ENCODE measurements at places on chromosomes 7 and 10.
A peak's percentile ranks its signal among the peaks of the same experiment; 100 is the strongest.

GRCh38 chr7:75756206-75756990, 15.6 kb downstream of the CCL26 start:
- DNase-seq: no peak

DNA sequence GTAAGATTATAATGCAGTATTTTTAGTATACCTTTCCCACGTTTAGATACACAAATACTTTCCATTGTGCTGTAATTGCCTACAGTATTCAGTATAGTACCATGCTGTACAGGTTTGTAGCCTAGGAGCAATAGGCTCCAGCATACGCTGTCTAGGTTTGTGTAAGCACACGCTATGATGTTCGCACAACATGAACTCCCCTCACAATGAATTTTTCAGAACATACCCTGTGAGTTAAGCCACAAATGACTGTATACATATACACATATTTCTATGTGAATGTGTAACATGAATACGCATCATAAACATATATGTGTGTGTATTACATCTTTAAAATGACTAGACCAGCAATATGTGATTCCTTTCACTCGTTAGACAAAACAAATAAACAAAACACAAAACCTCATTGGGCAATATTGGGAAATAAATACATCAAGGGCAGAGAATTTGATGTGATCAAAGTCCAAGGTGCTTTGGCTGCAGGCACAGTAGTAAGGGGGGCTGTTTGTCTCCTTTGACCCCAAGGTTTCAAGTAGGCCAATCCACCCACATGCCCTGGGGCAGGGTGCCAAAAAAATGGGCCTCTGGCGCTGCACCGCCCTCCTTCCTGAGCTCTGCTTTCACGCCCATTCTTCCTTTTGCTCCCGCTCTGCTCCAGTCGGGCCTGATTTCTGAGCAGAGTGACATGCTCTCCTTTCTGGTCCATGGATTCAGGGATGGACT, 33.9 kb downstream of the CHN2 start:
- DNase-seq: no peak

DNA sequence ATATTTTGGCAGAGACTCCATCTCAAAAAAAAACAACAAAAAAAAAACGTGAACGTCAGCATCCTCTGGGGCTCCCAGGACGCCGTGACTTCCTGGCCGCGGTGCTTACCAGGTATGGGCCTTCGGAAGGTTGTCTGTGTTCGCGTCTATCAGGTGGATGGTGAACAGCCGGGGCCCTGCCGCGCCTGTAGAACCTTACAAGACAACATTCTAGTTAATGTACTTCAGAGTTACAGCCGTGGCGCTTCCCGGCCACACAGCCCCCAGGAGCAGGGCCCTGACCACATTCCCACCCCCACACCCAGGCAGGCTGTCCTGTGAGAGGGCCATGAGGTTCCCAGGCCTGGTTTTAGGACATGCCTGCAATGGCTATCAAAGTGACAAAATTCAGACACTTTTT, 111.0 kb downstream of the SMURF1 start:
- no peak for DNase-seq

DNA sequence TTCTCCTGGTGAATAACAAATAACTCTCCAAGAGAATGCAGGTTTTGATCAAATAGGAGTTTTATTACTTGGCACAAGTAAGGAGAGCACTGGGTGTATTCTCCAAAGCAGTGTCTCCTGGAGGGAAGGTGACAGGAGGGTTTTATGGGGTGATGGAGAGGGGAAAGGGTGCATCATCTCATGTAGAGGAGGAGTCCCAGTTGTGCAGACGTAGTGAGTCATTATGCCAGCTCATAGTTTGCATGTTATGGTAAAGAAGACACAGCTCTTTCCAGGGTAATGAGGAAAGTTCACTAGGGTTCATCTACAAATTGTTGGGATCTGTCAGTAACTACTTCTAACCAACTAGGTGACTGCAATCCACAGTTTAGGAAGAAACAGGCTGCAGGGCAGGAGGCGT, 347.9 kb upstream of the MEOX2 start:
- DNase-seq: no peak

DNA sequence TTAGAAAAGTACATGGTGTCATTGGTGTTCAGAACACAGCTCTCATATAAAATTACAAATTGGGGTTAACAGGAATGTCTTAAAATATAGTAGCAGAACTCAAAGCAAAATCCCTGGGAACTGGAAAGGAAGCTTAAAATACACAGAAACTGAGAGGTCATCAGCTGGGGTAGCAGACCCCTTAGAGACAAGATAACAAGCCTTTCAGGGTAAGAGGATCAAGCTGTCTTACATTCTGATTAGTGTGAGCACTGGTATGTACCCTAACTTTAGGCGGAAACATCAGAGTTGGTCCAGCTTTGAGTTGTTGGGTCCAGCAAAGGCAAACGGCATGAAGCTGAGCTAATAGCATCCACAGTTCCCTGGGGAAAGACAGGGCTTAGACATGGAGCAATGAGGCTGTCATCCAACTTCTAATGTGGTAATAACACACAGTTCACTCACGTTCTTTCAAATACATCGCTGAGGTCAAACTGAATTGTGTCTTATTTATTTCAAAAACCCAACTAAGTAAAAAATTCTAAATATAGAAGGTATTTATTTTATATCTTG, 32.6 kb downstream of the ARHGAP21 start:
- no peak for DNase-seq

GRCh38 chr7:30468791-30469190, 9.8 kb downstream of the NOD1 start:
- DNase-seq: no peak

- DNase-seq: no peak
These were observed 37.2 kb downstream of the NKX6-2 start for GRCh38 chr10:132748545-132749370.

DNA sequence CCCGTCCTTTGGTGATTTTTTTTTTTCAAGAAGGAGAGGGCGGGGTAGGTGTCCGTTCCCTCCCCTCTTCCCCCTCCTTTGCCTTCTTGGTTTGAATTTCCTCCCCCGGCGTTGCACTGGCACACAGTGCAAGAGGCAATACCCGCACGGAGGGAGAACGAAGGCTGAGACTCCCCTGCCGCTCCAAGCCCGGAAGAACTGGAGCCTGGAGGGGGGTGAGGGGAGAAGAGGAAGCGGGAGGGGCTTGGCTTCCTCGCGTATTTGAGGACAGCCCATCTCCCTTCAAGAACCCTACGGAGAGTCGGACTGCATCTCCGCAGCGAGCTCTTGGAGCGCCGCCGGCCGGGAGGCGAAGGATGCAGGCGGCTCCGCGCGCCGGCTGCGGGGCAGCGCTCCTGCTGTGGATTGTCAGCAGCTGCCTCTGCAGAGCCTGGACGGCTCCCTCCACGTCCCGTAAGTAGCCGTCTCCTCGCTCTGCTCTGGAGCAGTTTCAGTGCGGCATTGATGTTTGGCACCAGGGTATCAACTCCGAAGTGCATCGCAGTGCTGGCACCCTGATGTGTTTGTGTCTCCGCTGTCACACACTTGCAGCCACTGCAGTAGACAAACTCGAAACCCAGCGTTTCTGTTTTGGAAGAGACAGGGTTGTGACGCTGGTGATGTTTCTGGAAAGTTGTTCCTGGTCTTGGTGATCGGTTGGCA, at the start of gene CNTNAP2:
Gene CNTNAP2 (plus strand): TSS at position 281 of the 702 bp plus-strand sequence. CDS start 76 bp downstream, at position 357.
- DNase-seq: no peak

GRCh38 chr10:76242956-76243355, 811.5 kb downstream of the LRMDA start:
- DNase-seq: no peak

DNA sequence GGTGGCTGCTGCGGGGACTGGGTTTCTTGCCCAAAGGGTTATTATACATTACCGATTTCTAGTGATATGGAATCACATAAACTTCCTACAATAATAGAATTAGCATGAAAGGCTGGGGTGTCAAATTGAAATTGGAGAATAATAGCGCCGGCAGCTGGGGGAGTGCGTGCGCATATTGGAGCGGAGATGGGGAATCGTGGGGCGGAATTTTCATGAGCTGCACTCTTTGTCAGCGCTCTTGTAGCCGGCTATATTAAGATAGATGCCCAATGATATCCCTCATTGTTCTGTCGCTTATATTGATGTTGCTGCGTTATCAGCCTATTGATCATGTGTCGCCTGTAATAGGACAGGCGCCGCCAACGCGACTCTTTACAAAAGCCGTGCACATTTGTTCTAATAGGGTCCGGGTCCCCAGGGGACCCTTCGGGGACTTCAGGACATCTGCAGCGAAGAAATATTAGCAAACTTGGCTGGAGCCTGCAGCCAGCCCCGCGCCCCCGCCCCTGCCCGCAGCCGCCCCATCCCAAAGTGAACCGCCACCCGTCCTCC, 5.1 kb downstream of the UNCX start:
- no peak for DNase-seq

DNA sequence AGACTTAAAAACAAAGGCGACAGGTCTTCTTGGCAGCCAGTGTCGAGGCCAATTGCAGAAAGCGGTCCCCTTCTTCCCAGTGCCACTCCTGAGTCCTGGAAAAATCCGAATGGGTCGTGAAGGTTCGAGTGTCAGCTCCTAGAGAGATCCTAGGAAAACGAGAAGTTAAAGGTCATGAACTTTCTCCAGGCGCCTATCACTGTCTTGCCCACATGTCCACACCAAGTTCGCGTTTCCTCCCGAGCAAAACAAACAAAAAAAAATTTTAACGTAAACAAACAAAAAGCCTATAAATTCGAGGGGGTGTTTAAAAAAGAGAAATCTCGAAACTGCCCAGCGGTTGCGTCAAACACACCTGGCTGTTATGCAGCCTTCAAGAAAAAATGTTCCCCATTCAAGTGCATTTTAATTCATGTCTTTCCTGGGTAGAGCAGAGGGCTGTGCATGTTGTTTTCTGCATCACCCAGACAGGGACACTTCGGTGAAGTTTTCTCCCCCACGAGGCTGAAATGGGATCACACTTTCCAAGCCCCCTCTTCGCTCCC, 1.5 kb downstream of the ARHGAP21 start:
- no peak for DNase-seq

- no peak for DNase-seq
These were observed 698.9 kb downstream of the INHBA start for GRCh38 chr7:41003977-41004376.

DNA sequence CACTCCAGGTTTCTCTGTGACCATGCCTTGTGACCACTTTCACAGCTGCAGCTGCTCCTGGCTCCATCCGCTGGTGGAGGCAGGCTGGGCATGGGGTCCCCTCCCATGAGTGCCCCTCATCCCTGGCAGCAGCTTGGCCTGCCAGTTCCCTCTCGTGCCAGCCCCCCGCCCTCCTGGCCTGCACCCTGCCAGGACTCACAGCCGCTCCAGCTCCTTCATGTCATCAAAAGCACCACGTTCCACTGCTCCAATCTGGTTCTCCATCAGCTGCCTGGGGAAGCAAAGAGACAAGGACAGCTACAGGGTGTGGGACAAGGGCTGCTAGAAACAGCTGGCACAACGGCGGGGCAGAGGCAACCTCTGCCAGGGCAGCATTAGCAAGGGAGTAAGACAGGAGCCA, 22.6 kb downstream of the SLIT1 start:
- no peak for DNase-seq

GRCh38 chr10:1569208-1569607, 168.1 kb downstream of the ADARB2 start:
- no peak for DNase-seq

- no peak for DNase-seq
These were observed 171.7 kb downstream of the KIF20B start for GRCh38 chr10:89873055-89873454.

DNA sequence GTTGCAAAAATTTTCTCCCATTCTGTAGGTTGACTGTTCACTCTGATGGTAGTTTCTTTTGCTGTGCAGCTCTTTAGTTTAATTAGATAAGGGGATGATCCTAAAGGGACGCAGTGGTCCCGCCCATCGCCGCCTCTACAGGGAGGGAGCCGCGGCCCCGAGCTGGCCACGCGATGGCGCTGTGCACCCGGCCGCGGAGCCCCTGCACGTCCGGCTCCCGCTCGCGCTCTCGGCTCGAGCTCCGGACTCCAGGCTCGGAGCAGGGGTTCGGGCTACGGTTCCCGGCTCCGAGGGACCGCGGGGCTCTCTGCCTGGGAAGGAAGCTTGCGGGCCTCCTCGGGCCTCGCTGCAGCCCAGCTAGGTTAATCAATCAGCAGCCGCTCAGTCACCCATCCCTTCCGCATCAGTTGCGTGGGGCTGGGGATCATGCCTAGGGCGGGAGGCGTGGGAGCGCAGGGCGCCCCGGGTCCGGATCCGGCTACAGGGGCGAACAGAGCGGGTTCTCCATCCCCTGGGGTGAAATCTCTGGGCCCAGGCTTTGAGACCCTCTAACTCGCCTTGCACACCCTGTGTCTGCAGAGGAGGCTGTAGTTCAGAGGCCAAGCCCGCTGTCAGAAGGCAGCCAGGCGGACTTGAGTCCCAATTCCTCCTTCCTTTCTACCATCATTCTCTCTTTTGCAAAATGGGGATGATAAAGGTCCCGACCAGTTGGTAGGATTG, 97.9 kb downstream of the WDR11 start:
- DNase-seq: peak; percentile 53

GRCh38 chr10:97852277-97852676, 2.6 kb downstream of the GOLGA7B start:
- DNase-seq: no peak

DNA sequence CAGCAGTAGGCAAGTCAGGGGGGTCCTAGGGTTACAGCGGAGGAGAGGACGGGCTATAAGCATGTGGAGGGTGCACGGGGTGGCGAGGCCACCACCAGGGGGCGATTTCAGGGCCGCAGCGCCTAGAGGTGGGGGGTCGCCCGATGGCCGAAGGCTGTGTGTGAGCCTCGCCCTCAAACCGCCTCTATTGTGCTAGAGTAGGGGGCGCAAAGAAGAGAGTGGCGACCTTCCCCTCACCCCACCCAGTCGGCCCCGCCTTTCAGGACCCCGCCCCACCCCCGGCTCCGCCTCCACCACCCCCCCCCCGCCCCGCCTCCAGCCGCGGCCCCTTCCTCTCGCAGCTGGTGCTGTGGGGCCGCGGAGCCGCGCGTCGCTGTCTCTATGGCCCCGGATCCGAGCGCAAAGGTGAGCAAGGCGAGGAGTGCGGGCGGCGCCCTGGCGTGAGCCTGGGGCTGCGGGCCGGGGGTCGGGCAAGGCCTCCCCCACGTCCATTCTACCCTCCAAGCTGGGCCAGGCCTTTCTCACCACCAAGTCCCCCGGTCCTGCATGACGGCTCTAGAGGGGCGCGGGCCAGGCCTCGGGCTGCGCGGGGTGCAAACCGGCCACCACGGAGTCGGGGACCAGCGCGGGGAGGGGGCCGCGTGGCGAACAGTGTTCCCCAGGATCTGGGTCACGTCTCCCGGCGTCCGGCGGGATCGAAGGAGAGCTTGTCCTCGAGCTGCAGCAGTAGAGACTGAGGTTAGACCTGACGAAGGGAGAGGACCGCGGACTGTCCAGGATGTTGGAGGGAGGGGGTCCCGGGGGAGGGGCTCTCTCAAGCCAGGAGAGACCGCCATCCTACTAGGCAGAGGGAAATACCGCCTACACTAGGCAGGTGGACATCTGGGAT, at the start of gene SEMA4G:
Gene SEMA4G (plus strand): TSS at position 318 of the 889 bp plus-strand sequence. CDS start 3,409 bp downstream, outside the sequence.
- DNase-seq: no peak

- no peak for DNase-seq
These were observed 195.7 kb upstream of the PTN start for GRCh38 chr7:137539111-137539715.

- DNase-seq: no peak
These were observed 6.5 kb downstream of the TBRG4 start for GRCh38 chr7:45104844-45105587.

- no peak for DNase-seq
These were observed 143.4 kb downstream of the VPS50 start for GRCh38 chr7:93375603-93376002.

- peak; percentile 77 for DNase-seq
These were observed 237.2 kb upstream of the KAT6B start for GRCh38 chr10:74589226-74589673.

All from activated T-cell treated with anti-CD3 and anti-CD28 coated beads for 24 hours (primary cell).